Stimulated activated CD8-positive, alpha-beta memory T cell treated with anti-CD3 and anti-CD28 coated beads, Interleukin-4, amount 100 ng/mL, for 1 hour (primary cell): ENCODE measurements at places on chromosomes 11 and 22.

GRCh38 chr11:122714484-122714883, 59.0 kb downstream of the UBASH3B start:
- DNase-seq, result no peak

- no peak for DNase-seq
These were observed 85.4 kb downstream of the MICAL2 start for GRCh38 chr11:12195768-12196167.

- no peak for DNase-seq
These were observed 19.7 kb upstream of the GLYATL1 start for GRCh38 chr11:58919561-58919960.

DNA sequence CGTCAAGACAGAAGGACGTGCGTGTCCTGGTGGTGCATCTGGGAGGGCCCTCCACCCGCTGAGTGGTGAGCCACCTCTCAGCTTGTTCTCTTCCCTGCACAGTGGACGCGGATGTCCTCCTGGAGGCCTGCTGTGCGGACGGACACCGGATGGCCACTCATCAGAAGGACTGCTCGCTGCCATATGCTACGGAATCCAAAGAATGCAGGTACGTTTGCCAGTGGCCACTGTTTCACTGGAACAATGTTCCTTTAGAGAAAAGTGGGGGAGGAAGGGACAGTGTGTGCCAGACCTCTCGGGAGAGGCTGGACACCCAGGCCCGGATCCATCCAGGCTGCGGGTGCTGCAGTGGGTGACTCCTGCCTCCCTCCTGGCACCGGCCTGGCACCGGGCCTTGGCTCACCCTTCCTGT, 15.9 kb downstream of the FBLN1 start:
- no peak for DNase-seq

- DNase-seq, result no peak
These were observed at the start of gene PLCB3 for GRCh38 chr11:64251016-64251752. PLCB3 (plus strand) TSS chr11:64251530; CDS start chr11:64251650, 120 bp downstream.

- DNase-seq, result no peak
These were observed 2.1 kb downstream of the FEZ1 start for GRCh38 chr11:125494031-125494360.

DNA sequence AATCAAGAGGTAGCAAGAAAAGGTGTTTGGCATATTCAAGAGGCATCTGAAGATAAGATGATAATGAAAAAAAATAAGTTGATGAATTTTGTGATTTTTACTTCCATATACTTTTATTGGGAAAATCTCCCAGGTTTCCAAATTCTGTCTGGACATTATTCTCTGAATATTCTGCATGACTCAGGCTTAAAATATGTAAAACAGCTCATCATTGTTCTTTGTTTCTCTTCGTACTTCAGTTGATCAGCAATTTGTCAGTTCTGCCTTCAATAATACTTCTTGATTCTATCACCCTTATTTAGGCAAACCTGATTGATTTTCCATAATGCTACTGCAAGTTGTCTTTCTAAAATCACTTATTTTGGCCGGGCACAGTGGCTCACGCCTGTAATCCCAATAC, 30.2 kb downstream of the GTF2H1 start:
- no peak for DNase-seq

DNA sequence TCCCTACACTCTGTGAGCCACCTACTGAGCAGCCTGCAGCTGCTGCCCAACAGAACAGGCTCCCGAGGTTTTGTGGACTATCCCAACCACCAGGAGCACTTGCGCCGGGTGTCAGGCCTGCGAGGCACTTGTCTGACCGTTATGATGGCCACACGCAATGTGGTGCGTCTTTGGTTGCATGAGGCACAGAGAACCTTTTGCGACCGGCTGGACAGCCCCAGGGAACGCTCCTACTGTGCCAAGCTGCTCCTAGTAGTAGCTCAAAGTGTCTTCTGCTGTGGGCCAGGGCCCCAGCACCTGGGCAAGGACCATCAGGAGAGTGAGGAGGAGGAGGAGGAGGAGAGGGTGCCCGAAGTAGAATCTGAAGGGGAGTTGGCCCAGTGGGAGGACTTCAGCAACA, 46.4 kb downstream of the RRP8 start:
- no peak for DNase-seq

GRCh38 chr11:125314276-125315078, 149.9 kb downstream of the PKNOX2 start:
- DNase-seq, result no peak

DNA sequence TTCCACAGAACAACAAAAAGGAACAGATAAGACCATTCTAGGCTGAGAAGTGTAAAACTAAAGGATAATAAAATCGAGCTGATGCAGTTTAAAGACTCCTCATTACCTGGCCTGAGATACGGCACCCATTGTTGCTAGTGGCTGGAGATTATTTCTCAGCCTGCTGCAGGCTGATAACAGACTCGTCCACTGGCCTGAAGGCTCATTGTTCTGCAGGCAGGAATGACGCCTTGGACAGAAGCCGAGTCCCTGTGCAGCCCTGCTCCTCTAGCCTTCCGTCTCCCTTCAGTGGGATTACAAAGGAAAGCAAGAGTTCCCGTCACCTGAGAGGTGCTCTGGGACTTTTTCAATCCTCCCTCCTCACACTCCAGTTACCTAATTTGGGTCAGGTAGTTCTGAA, 1065.3 kb downstream of the OPCML start:
- no peak for DNase-seq

GRCh38 chr11:120577624-120578363, 66.2 kb downstream of the GRIK4 start:
- no peak for DNase-seq

DNA sequence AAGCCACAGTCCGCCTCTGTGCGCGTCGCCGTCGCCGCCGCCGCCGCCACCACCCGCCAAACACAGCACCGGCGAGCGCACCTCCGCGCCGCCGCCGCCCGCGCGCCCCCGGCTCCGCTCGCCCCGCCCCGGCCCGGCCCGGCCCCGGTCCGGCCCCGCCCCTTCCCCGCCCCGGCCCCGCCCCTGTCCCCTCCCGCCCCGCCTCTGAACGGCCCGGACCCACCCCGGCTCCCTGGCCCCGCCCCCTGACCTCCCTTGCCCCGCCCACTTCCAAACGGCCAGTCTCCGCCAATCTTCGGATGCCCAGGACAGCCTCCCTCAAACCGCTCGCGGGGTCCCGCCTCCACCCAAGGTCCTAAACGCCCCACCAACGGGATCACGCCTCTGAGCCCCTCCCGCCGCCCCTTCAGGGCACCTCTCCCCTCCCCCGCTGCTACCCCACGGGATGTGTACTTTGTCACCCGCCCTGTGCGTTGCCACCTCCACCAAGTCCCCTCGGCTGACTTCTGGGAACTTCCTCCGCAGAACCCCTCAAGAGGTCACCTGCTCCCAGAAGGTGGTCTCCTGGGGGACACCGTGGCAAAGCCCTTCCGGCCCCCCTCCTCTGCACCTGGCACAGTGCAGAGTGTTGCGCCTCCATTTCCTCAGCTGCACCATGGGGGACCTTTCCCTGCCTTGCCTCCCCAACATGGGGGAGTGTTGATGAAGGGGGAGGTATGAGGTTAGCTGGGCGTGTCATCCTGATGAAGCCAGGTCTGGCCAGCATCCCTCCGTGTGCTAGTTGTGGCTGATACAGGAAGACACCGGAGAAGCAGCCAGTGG, at the start of gene KIAA0930:
TSS of gene KIAA0930 (minus strand) at position 85 of the 822 bp plus-strand sequence. CDS start 191 bp downstream, outside the sequence.
- peak; percentile 72 for DNase-seq

GRCh38 chr11:132587716-132588115, 944.6 kb downstream of the OPCML start:
- no peak for DNase-seq

DNA sequence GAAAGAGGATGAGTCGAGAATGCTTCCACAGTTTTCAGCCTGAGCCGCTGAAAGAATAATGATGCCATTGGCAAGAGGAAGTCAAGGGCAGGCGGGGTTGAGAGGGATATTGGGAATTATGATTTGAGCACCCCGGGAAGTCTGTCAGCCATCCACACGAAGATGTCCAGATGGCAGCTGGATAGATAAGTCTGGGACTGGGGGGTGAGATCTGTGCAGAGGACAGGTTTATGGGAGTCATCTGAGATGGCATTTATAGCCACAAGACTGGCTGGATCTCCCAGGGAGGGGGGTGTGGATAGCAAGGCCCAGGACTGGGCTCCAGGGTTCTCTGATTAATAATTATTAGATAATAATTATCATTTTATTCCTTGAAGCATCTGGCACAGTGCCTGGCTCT, 5.1 kb upstream of the STIP1 start:
- DNase-seq, result no peak

GRCh38 chr11:8168485-8169257, at the start of gene RIC3:
RIC3 (minus strand) TSS chr11:8169025; CDS start chr11:8168989, 36 bp downstream.
- DNase-seq, result no peak

DNA sequence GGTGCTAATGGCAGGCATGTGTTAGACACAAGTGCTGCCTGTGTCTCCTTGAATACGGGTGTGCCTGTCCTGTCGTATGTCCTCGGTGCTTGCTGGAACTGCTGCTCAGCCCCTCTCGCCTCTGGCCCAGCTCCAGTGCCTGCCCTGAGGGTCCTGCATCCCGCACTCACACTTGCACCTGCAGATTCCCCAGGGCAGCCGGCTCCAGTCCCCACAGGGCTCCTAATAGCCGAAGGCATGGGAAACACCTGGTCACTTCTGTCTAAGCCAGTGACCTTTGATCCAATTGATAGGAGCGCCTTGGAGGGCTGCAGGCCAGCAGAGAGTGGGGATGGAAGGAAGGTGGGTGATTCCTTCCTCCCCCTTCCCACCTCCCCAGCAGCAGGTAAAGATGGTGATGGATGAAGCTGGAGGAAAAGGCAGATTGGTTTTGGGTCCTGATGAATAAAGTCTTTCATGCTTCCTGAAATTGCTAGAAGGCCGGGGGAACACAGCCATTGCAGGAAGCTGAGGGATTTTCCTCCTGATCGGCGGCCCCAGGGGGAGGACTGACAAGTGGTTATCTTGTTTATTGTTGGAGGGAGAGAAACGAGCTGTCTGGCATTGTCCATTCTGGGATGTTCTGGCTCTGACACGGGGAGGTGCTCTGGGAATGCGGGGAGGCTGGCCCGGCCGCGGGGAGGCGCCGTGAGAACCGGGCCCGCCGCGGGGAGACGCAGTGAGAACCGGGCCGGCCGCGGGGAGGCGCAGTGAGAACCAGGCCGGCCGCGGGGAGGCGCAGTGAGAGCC, 110.9 kb upstream of the B3GAT1 start:
- no peak for DNase-seq

DNA sequence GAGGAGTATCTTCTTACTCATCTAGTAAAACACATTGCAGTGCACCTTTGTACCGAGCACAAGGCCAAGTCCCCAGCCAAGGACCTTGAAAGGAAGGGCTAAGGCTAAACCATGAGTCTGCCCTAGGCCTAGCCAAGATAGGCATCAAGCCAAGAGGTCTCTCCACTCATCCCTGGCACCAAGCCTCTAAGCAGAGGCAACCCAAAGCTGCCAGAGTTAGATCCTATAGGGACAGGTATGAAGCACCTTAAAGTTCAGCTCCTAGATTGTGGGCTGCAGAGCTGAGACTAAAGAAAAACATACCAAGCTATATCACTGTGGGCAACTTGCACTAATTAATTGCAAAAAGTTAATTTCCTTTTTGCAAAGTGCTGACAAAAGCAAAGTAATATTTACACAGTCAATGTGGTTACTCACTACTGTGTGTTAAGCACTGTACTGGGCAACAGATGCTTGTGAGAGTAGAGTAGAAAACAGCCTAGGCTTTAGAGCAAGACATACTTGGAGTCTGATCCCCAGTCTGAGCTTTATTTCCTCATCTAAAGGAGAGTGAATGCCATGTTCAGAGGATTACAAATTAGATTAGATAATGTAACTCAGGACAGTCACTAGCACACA, 7.2 kb downstream of the COA4 start:
- no peak for DNase-seq

DNA sequence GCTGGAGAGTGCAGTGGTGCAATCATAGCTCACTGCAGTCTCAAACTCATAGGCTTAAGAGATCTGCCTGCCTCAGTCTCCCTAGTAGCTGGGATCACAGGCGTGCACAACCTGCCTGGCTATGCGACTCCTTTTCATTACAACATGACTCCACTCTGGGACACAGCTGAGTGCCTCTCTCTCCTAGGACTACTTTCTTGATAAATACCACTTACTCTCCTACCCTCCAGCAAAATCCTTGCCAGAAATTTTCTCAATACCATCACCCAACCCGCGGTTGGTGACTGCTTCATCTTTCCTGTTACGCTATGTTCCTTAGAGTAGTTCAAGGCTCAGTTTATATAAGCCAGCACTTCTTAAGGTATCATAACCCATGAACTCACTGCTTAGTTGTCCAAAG, 26.9 kb downstream of the ARFGAP3 start:
- DNase-seq, result no peak

DNA sequence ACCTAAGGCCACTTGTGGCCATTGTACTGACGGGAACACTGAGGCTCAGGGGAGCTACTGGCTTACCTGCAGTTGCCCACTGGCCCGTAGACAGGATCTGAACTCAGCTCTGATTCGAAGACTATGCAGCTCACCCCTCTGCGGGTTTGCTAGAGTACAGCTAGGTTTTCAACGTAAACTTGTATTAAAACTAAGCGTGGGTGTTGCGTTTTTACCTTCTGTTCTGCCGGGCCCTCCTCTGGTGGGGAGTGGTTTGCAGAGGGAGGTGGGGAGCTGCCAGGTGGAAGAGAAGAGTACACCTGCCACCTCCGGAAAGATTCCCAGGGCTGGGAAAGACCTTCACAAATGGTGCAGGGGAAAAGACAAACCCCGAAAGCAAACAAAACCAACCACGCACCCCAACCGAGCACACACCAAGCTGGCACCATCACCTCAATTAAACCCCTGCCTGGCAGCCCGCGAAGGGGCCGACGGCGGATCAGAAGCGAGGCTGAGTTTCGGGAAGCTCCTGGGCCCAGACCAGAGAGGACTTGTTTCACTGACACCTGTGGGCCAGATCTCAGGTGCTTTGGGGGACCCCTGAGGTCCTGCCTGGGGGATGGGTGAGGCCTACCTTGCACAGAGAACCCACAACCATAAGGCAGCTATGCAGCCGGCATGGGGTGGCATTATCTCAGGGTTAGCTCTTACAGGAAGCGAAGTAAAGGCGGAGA, 37.7 kb downstream of the SHISAL1 start:
- no peak for DNase-seq

DNA sequence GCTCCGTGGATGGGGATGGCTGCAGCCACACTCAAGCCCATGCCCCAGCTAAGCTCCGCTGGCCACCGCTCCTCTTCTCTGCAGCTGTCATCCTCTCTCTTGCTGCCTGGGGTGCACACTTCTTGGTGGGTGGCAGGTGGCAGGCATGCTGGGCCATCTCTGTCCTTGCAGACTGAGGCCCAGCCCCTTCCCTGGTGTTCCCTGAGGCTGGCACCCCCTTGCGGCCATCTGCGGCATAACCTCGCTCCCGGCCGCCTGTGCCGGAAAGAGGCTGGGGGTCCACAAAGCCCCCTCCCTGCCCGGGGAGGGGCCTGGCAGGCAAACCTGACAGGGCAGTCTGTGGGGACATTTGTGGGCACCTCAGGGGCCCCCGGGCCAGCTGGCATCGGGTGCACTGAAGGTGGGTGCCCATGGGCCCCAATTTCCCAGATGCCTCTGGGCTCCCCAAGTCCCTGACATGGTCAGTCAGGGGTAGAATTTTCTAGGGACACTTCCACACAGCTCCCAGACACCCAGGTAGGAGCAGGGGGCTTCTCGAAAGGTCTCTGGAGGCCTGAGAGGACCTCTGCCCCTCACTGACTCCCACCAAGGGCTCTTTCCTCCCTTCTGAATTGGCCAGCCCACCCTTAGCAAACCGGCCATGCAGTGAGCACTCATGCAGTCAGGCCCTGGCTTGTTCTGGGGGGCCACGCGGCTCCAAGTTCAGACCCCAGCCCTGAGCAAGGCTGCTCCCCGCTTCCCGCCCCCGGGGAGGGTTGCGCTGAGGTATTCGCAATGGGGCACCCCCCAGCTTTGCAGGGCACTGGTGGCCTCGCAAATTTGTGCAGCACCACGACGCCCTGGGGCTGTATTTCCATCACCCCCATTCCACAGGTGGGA, 23.5 kb upstream of the TH start:
- peak; percentile 27 for DNase-seq
